AG10803 (cell line): ENCODE measurements at places on chromosomes 7 and 10.

GRCh38 chr7:78578686-78579085, 780.1 kb downstream of the PHTF2 start:
- DNase-seq: no peak

DNA sequence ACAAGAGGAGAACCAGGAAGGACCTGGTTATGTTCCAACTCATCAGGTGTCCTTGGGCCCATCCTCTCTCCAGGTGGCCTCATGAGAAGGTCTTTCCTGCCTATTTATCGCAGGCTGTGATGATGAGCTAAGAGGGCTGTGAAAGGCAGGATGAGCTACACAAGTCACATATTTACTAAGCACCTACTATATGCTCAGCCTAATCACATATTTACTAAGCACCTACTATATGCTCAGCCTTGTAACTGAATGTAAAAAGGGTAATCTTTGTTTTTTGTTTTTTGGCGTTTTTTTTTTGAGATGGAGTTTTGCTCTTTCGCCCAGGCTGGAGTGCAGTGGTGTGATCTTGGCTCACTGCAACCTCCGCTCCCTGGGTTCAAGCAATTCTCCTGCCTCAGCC, 44.2 kb upstream of the NPFFR1 start:
- no peak for DNase-seq

DNA sequence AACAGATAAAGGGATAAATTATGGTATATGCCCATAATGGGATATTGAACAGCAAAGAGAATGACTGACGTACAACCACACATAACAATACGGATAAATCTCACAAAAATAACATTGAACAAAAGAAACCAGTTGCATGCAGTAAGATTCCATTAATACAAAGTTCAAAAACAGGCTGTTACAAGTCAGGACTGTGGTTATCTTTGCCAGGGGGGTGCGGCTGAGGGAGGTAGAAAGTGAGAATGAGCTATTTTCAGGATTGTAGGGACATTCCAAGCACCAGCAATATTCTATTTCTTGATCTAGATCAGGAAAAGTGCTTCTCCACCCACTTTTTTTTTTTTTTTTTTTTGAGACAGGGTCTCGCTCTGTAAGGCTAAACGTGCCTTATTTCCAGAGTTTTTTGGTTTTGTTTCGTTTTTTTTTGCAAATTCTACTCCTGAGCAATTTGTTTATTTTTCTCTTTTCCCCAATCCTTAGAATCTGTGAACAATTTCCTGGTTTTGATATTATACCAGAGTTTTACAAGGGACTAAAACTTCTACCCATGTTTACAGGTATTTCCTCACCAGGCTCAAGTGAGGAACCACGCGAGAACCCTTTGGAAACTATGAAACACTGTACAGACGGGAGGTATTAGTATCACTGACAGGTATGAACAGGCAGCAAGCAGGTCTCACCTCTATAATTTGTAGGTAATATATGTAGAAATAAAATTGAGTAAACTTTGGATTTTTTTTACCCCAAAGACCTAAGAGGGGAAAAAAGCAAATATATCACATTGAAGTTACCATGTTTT, 9.9 kb downstream of the SMURF1 start:
- no peak for DNase-seq

DNA sequence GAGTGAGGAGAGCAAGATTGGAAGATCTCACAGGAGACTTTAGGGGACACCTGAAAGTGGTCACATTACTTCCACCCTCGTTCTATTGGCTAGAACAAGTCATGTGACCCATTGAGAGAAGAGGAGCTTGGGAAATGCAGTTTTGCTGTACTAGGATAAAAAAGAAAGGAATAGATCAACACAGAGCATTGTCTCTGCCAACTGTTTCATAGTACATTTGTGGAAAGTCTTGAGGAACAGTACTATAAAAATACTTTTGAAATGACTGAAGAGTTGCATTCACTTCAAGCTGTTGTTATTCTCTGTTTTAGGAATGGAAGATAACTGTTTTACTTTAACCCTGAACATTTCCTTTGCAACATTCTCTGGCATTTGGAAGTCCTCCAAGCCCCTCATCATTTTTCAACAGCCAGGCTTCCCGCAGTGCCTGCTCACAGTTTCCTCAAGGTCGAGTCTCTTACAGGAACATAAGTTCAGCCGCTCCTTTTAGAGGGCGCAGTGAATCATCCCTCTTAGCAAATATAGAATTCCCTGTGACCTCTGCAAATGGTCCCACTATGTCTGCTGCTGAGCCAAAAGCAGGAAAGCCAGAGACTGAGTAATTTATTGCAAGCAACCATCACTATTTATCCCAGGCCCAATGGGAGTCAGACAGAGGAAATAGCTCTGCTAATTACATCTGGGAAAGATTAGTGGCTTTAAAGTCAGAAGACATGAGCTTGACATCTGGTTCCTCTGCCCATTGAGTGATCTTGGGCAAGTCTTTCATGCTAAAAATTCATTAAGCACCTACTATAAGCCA, 40.7 kb downstream of the MRPL32 start:
- peak; percentile 100 for DNase-seq

GRCh38 chr7:149355390-149356048, 93.5 kb downstream of the ZNF783 start:
- no peak for DNase-seq

GRCh38 chr7:110948280-110948679, 142.6 kb upstream of the LRRN3 start:
- DNase-seq: no peak

- DNase-seq: no peak
These were observed 13.5 kb downstream of the BHLHA15 start for GRCh38 chr7:98224701-98225181.

GRCh38 chr7:81245353-81245752, 326.5 kb upstream of the SEMA3C start:
- no peak for DNase-seq

DNA sequence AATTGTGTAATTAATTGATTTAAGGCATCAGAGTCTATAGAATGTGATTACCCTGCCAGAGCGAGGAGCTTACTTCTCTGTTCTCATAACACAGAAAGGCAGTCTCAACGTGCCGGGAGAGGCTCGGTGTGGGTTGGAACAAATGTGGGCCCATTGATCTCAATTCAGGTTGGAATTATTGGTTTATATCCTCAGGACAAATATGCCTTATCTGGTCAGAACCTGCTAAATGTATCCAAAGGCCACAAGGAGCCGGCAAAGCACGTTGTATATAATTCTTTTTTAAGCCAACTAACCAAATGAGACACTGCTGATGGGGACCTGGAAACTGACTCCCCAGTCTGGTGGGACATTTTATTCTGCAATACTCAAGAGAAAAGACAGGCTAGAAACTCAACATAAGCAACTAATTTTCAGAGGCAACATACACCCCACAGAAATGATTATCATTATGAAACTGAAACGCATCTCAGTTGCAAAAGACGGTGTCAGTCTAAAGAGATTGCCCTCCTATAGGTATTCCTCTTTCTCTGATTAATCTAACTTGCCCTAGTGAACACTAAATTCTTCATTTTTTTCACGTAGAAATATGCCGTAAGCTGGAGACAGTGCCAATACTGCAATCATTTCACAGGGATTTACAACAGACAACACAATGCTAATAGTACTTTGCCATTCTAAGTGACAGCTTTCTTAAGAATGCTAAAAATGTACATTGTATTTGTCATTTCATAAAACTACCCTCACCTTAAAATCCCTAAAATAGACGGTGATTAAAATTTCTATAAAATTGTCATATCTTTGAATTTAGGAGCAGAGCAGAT, 9.4 kb downstream of the EBF3 start:
- no peak for DNase-seq

- DNase-seq: no peak
These were observed 200.9 kb upstream of the CNTNAP2 start for GRCh38 chr7:145915679-145916078.

DNA sequence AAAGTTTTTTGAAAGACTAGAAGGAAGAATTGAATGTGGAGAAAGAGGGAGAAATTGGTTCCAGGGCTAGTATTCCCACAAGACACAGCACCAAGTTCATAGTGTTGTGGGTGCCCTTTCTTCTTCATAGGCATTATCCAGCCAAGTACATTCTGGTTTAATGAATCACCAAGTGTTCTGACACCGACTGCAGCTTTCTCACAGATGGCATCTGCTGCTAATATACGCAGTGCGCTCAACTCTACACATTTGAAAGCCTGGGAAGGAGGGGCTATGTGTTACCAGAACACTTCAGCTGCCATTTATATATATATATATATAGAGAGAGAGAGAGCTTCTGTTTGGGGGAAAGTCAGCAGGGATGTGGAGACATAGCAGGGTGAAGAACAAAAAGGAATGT, 1168.4 kb downstream of the GATA3 start:
- DNase-seq: peak; percentile 54

- no peak for DNase-seq
These were observed 98.9 kb downstream of the ABCC2 start for GRCh38 chr10:99881371-99881770.

DNA sequence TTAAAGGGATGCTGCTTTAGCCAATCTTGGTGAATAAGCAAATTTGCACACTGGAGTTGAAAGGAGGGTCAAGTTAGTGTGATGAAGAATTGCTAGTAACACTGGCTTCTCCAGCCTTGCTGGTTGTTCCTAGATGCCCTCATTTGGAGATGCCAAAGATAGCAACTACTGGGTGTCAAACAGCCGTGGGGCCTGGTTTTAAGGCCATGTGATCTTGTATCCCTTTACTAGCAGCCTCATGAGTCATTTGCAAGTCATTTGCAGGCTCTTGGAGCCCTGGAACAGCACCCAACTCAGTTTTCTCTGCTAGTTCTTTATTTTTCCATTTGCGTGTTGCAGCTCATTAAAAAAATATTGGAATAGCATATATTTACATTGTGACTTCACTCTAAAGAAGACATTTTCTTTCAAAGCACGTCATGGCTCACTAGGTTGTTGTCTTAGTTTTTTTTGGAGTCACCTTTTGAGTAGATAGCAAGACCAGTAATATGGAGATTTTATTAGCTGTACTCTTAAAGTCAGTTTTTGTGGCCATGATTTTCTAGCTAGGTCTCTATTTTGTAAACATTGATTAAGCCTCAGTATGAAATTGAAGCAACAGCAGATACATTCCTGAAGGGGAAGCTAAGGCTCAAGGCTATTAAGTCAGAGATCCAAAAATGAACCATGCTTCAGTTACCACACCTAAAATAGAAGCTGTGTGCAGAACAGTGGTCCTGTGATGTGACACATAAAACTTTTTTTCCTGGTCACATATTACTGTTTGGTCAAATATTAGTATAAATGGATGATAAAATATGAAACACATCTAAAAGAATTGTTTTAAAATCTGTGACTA, 1.3 kb downstream of the LSMEM1 start:
- DNase-seq: peak; percentile 89

DNA sequence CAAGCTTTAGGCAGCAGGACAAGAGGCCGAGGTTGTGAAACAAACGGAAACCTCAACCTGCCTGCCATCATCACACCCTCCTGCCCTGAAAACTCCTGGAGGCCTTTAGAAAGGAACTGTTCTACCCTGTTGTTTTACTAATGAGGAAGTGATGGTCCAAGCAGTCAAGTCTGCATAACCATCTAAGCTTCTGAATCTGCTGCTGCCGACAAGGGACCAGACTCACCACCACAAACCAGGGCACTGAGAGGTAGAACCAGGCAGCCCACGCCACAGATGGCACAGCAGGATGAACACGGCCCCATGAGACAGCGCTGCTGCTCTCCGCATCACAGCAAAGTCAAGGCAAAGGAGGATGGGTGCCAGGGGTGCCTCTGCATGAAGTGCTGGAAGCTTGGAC, 209.4 kb downstream of the CELF2 start:
- no peak for DNase-seq

DNA sequence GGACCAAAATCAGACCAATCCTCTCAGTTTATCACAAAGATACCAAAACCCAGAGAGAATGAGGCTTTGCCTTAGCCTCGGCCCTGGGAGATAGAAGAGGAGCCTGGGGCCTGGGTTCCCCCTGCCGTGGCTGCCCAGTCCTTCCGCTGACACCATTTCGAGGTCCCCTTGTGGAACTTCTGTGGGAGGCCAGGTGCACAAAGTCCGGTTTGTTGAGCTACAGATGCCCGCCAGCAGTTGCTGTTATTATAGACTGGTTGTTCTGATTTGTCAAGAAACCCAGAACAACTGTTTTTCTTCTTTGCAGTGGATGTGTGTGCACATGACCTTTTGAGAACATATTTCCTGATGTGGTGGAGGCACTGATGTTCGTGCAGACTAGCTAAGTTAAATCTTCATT, 47.6 kb downstream of the CUX1 start:
- no peak for DNase-seq

GRCh38 chr10:75957314-75958120, 526.1 kb downstream of the LRMDA start:
- no peak for DNase-seq

DNA sequence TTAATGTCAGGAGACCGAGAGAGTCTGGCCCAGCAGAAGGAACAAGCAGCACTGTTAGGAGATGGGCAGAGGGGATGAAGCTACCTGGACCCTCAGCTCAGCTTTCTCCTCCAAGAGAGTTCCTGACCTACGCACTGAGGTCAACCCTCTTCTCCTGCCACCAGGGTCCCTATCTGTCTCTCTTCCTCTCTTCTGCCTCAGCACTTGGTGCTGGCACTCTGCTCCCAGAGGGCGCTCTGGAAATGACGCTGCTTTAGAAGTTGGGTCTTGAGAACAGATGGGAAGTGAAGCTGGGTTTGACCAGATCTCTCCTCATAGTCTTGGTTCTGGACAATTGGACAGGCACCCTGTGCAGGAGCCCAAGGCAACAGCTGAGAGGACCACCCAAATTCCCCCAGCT, 216.0 kb upstream of the AGK start:
- DNase-seq: no peak

- no peak for DNase-seq
These were observed 2.7 kb upstream of the STAMBPL1 start for GRCh38 chr10:88877298-88877697.

GRCh38 chr7:101205901-101206664, 5.2 kb upstream of the MOGAT3 start:
- no peak for DNase-seq

DNA sequence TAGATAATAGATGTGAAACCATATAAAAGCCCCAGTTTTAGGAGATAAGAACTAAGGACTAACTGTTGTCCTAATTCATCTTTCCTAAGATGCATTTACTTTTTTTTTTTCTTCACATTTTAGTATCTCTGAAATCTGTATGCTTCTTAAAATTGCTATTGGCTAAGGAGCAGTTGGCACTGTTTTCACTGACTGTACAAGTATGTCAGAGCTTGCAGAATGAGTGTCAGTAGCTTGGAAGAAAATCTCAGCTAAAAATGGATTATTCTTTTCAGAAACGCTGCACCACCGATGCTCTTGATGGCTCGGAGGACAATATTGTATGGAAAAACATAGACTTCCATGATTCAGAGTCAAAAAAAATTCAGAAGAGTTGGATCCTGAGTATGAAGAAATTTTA, 91.1 kb upstream of the DNAJB12 start:
- no peak for DNase-seq

- peak; percentile 99 for DNase-seq
These were observed 55.5 kb upstream of the LOXL4 start for GRCh38 chr10:98323221-98324164.

DNA sequence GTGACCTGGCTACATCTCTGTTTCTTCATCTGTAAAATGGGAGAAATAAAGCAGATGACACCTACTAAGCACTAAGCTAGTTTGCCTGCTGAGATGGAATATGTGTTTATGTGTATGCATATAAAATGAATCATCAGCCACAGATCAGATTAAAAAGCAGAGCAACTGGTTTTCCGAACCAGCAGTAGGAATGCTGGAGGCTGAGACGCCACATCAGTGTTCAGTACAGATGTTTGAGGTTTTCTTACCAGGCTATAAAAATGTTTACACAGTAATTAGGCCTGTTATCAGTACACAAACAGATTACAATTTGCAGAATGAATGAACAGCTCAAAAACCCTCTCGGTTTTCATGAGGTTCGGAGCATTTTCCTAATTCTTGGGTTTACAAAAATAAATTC, 85.8 kb downstream of the CALN1 start:
- no peak for DNase-seq

GRCh38 chr10:119658274-119658673, 7.1 kb downstream of the BAG3 start:
- DNase-seq: peak; percentile 87
